ENCODE measurements at places on chromosomes 4 and X.

DNA sequence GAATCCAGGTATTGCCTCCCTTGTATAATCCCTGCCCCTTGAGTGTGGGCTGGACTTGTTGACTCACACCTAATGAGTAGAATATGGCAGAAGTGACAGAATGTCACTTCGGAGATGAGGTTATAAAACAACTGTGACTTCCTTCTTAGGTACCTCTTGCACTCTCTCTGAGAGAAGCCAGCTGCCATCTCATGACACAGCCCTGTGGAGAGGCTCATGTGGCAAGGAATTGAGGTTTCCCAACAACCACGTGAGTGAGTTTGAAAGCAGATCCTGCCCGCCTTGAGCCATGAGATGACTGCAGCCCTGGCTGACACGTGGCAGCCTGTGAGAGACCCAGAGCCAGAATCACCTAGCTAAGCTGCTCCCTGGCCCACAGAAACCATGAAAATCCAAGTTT, 13.5 kb downstream of the ASB11 start:
- DNase-seq: no peak

- no peak for DNase-seq
These were observed 9.9 kb downstream of the FGG start for GRCh38 chr4:154602404-154603020.

DNA sequence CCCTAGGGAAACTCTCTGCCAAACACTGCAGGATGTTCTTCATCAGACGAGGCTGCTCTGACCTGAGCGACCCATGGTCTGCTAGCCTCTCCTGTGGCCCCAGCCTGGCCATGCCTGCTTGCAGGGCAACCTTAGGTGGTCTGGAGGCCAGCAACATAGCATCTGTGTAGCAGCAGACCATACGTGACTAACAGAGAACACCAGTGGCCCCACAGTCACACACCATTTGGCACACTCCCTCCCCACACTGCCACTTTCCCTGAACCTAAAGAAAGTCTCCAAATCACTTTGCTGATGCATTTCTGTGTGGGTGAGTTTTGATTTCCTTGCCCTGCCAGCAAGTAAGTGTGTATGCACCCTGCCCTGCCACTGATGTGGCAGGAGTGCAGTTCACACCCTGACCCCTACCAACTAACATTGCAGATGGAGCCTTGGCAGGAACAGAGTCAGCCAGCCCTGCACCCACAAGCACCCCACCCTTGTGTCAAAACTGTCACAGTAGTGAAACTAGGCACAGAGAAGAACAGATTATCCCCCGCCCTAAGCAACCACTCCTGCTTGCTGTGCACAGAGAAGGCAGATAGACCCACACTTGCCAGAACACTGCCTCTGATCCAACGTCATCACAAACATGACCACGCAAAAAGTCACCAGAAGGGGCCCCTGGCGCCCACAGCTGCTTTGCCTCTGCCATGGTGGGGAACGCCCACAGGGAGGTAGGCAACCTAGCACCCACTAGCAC, 249.1 kb downstream of the SPIN4 start:
- no peak for DNase-seq

DNA sequence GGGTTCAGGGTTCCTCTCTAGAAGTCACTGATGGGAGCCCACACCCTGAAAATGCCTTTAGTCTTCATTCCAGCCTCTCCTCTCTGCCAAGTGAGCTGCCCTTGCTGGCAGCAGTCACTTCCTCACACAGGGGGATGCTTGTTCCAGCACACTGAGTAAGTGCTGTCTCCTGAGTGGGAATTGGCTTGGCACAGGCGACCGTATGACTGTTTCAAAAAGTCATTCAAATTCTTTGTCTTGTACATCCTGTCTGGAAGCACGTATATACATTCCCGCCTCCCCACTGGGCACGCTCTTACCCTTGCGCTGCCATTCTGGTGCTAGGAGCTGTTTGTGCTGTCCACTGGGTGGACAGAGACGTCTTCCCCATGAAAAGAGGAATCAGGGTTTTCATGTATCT, 40.2 kb upstream of the CD99 start:
- DNase-seq: no peak

- no peak for DNase-seq
These were observed 24.9 kb downstream of the RGS12 start for GRCh38 chr4:3317656-3318211.

DNA sequence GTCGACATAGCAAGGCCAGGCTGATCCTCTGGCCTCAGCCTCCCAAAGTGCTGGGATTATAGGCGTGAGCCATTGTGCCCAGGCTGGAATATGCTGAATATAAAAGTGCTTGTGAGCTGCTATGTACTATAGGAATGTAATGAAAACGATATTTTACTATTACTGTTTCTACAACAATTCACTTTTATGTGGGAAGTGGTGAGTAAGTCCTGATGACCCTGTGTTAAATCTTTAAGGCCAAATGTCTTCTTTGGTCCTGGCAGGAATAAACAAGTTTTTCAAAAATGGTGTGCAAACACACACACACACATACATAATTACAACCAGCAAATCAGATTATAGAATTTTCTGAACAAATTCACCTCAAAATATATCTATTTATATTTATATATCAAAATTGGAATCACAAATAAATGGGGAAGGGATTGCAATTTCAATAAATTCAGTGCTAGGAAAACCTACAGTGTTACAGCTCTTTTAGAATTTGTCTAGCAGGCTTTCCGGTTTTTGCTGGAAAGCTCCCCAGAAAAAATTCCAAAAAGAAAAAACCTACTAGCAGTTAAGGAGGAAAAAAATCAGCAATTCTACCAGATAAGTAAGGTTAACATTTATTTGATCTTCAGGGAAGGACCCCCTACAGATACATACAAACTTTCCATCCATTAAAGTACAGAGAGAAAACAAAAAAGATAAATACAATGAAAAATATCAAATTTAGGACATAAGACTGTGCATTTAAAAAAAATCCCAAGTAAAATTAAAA, 17.9 kb downstream of the SMIM14 start:
- DNase-seq: no peak

DNA sequence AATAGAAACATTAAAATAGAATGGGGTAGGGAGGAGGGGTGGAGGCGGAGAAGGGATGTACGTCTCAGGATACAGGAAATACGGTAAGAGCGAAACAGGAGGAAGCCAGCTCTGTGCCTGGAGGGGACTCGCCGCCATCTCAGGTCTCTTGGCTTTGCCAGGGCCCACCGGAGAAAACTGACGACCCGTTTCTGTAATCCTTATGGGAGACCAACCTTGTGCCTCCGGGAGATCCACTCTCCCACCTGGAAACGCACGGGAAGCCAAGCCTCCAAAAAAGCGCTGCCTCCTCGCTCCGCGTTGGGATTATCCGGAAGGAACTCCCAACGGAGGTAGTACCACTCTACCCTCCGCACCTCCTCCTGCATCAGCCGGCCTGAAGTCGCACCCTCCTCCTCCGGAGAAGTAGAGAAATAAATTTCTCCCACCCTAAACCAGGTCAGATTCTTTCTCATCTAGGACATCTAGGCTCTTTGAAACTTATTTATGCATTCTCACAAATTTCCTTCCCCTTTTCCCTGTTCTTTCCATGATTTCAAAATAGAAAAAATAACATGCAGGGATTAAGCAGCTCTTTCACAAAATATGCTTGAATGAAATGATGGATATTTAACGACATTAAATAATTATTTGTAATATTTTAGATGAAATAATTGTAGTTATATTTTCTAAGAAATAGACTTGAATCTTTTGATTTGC, at the start of gene NBDY:
NBDY (plus strand) TSS at position 92 of the 699 bp plus-strand sequence; CDS start at position 203, 111 bp downstream.
- peak; percentile 1 for DNase-seq

DNA sequence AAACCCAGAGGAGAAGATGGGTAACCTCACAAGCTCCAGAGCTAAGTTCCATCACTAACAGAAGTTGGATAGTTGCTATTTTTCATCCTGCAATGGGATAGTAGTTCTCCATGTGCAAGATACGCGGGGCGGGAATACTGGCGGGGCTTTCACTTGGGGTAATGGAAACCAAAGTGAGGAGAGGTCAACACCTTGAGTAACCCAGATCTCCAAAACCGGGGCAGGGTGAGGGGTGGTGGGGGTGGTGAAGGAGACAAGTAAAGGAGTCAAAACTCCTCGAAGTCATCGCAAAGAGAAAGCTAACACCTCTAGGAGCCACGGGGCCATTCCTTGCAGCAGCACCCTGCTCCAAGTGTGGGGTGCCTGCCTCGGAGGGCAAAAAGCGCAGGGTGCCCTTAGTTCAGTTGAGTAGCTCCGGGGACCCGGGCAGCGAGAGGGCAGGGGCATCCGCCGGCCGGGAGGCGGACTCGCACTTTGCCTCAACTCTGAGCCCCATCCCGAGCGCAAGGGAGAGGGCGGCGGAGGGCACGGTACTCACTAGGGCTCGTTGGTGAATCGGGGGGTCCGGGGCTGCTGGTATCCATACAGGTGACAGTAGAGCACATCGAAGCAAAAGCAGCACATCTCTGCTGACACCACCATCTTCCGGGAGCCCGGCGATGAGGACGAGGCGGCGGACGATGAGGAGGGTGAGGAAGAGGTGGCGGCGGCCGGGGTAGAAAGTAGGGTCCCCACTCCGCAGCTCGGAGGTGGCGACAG, 645 bp downstream of the AMMECR1 start:
- DNase-seq: peak; percentile 6

GRCh38 chr4:35938936-35939335, 305.4 kb downstream of the ARAP2 start:
- no peak for DNase-seq

DNA sequence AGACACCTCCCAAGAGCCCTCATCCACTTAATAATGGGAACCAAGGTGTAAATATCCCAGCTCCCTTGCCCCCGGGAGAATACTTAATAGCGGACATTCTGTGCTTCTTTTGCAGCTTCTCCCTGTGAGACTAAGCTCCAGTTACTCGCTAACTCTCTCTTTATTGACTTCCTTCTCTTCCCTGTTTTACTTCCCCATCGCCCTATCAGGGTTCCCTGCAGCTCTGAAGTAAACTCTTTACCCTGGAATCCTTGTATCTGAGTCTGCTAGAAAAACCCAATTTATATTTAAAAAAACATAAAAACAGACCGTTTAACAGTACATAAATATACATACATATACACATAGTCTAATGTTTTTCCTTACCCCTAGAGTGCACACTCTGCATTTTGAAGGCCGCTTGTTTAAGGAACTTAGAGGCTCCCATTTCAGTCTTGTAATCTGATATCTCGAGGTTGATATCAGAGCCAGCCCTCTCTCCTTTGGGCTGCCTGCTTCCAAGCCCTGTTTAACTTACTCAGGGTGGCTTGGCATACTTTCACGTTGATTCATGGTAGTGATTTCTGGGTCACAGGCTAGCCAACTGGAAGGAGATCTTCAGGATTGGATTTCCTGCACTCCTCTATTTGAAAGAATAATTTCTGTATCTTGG, 177.4 kb upstream of the SCML1 start:
- no peak for DNase-seq

DNA sequence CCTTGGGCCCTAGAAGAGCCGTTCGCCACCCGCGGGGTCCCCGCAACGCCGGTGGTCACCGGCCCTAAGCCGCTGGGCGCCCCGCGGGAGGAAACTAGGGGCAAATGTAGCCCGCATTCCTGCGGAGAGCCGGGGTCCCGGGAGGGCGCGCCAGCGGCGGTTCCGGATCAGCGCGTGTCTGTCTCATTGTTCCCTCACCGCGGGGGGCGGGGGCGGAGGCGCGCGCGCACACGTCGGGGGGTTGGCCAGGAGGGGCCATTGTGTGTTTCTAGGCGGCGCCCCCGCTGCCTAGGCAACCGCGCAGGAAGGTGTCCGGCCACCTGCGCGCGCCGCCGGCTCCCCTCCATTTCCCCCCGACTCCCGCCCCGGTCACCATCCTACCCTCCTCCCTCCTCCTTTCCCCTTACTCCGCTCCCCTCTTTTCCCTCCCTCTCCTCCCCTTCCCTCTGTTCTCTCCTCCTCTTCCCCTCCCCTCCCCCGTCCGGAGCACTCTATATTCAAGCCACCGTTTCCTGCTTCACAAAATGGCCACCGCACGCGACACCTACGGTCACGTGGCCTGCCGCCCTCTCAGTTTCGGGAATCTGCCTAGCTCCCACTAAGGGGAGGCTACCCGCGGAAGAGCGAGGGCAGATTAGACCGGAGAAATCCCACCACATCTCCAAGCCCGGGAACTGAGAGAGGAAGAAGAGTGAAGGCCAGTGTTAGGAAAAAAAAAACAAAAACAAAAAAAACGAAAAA, 789 bp upstream of the DDX3X start:
- peak; percentile 72 for DNase-seq

DNA sequence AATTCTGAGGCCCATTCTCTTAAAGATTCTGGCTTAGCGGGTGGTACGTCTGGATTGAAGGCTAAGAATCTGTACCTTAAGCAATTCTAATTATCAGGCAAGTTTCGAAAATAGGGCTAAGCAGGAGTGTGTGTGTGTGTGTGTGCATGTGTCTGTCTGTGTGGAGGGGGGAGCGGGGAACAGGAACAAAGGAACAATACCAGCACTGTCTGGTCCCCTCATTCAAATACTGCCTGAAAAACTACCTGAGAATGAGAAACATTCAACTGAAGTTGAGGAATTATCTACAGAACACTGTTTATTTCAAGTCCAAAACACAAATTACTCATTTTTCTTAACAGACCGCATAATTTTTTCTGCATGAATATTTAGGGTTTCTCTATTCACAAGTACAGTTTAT, 18.6 kb downstream of the PGRMC2 start:
- DNase-seq: no peak

DNA sequence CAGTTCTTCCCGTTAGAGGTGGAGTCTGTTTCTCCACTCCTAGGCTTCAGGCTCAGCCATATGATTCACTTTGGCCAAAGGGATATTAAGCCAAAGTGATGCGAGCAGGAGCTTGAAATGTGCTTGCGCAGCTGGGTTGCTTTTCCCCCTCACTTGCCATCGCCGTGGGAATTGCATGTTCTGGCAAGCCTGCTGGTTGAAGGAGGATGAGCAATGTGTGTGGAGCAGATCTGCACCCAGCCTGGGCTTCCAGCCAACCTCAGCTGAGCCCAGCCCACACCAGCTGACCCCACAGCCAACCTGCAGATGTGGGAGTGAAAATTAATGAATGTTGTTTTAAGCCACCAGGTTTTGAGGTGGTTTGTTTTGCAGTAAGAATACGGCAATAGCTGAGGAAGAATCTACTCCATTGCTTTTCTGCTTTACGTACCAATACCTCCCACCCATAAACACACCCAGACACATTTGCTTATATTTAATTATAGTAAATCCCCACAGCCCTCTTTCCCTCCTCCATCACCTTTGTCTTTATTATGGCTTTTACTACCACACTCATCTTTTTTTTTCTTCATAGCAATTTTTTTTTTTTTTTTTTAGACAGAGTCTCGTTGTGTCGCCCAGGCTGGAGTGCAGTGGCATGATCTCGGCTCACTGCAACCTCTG, 132.8 kb upstream of the FUNDC1 start:
- no peak for DNase-seq

DNA sequence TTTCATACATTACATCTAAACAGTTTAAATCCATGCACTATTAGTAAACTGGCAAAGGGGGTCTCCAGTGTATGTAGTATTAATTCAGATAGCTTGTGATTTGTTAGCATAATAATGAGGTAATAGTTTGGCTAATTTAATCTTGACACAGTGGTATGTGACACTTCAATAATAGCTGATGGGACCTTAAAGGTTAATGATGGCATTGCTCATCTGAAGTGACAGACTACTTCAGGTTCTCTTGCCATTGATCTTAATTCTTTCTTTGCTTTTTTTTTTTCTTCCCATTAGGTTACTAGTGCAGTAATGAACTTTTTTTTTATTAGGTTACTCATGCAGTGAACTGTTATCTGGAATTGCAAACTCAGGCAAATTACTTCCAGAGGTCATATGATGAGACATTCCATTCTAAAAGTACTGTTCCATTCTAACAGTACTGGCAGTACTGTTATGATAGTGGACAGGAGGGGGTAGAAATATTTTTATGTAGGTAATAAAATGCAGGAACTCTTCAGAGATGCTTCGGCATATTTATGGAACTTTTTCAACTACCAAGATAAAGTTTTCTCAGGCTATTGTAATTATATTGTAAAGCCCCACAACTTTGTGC, 911.3 kb upstream of the LCORL start:
- no peak for DNase-seq
